ENCODE measurements at places on chromosomes 6 and 20. TPM values are rescaled to one million over a fixed set of nuclear protein-coding genes. Genes with fewer than 3 reads are reported as not detected.

- DNase-seq, result no peak
These were observed 454.4 kb downstream of the MAFB start for GRCh38 chr20:40234593-40234992.

Gene SAMD5
- not detected for polyA plus RNA-seq

GRCh38 chr20:63162206-63162795, 53.6 kb downstream of the YTHDF1 start:
- no peak for DNase-seq

Gene ARMH2
- polyA plus RNA-seq, result not detected

DNA sequence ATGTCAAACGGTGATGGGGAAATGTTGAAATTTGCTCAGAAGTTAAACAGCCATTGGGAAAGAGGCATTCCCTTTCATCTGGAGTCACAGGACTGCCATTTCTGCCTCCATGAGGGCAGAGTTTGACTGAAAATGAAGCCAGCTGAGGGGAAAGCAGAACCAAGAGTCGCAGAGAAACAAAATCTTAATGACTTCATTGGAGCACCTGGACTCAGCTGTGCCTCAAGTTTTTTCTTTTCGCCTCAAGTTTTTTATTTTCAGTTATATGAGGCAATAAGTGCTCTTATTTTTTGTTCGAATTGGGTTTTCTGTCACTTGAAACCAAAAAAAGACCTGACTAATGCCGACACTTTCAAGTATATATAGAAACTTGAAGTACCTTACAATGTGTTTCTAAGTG, 161.3 kb downstream of the PKHD1 start:
- no peak for DNase-seq

Gene APOM
- polyA plus RNA-seq, result 3.8 TPM

Gene LGSN
- not detected for polyA plus RNA-seq

- DNase-seq, result peak; percentile 4
These were observed at the start of gene ARFGEF3 for GRCh38 chr6:138161338-138162110. Gene ARFGEF3, plus strand, starts transcription at chr6:138161939. Its CDS starts 148 bp downstream, at chr6:138162087.

Gene IP6K3
- not detected for polyA plus RNA-seq

- no peak for DNase-seq
These were observed 5.1 kb downstream of the CCR6 start for GRCh38 chr6:167127785-167128531.

Gene MUC21
- polyA plus RNA-seq, result not detected

- DNase-seq, result no peak
These were observed 9.9 kb downstream of the SNTA1 start for GRCh38 chr20:33433465-33434234.

Measured in naive thymus-derived CD4-positive, alpha-beta T cell (primary cell).